Panc1 (cell line): ENCODE measurements at places on chromosomes 5 and 9. TPM values are rescaled to one million over a fixed set of nuclear protein-coding genes. Genes with fewer than 3 reads are reported as not detected.

Gene SLC4A9
- total RNA-seq = not detected

Gene PCDHGA5
- total RNA-seq = 0.67 TPM

Gene NUDT12
- 9.2 TPM for total RNA-seq

Gene NTRK2
- 0.23 TPM for total RNA-seq

Gene MARCOL
- total RNA-seq = not detected

Gene CARTPT
- total RNA-seq = not detected

Gene SLC6A3
- total RNA-seq = 0.05 TPM

Gene PTGES
- 1.1 TPM for total RNA-seq

Gene NEUROG1
- not detected for total RNA-seq

Gene PRKACG
- total RNA-seq = not detected

Gene LHFPL2
- 25.8 TPM for total RNA-seq

Gene JAKMIP2
- not detected for total RNA-seq

Gene ENHO
- 7.2 TPM for total RNA-seq

Gene CYLC2
- not detected for total RNA-seq

Gene TLX3
- total RNA-seq = not detected

Gene PALM2AKAP2
- 0.44 TPM for total RNA-seq

Gene CNTNAP3B
- total RNA-seq = 8.1 TPM

Gene DCANP1
- total RNA-seq = not detected

Gene PCDHB5
- 0.08 TPM for total RNA-seq

Gene MYMK
- not detected for total RNA-seq

Gene LHX3
- total RNA-seq = 0.13 TPM

Gene PIP5KL1
- 7.8 TPM for total RNA-seq

Gene GABRA6
- not detected for total RNA-seq

Gene GPX8
- 24.8 TPM for total RNA-seq

Gene GPR151
- not detected for total RNA-seq

Gene ZNG1F
- total RNA-seq = 5.1 TPM

Gene LCN9
- not detected for total RNA-seq

Gene GLIPR2
- total RNA-seq = 4.9 TPM

Gene SLCO4C1
- total RNA-seq = 0.90 TPM

Gene CCDC192
- not detected for total RNA-seq

Gene ENTPD2
- 2.8 TPM for total RNA-seq

Gene FREM1
- total RNA-seq = not detected

Gene STPG3
- total RNA-seq = 0.26 TPM

Gene TPD52L3
- not detected for total RNA-seq

Gene SLC36A1
- total RNA-seq = 13.6 TPM

Gene FOXD1
- 63.3 TPM for total RNA-seq

Gene IL13
- not detected for total RNA-seq

Gene CCNI2
- total RNA-seq = 0.49 TPM

Gene ELAVL2
- total RNA-seq = not detected

Gene PRUNE2
- total RNA-seq = 0.18 TPM

Gene ADAMTSL1
- not detected for total RNA-seq

Gene LRRC19
- not detected for total RNA-seq

Gene CER1
- not detected for total RNA-seq

Gene AGPAT2
- total RNA-seq = 77.9 TPM

Gene DDX4
- not detected for total RNA-seq

Gene FOXD4L5
- 0.08 TPM for total RNA-seq

Gene OTP
- 0.05 TPM for total RNA-seq

Gene IL3
- not detected for total RNA-seq

Gene SARDH
- total RNA-seq = 0.13 TPM

Gene ITK
- 0.26 TPM for total RNA-seq

Gene TMEM174
- total RNA-seq = not detected

Gene NAIP
- total RNA-seq = 8.0 TPM

Gene C5orf52
- total RNA-seq = not detected

Gene TEX48
- total RNA-seq = not detected

Gene MED27
- 24.4 TPM for total RNA-seq

Gene CDH9
- total RNA-seq = 0.10 TPM

Gene TOR4A
- total RNA-seq = 37.1 TPM

Gene ARL10
- 2.0 TPM for total RNA-seq
